ENCODE measurements at places on chromosomes 2 and 18.

DNA sequence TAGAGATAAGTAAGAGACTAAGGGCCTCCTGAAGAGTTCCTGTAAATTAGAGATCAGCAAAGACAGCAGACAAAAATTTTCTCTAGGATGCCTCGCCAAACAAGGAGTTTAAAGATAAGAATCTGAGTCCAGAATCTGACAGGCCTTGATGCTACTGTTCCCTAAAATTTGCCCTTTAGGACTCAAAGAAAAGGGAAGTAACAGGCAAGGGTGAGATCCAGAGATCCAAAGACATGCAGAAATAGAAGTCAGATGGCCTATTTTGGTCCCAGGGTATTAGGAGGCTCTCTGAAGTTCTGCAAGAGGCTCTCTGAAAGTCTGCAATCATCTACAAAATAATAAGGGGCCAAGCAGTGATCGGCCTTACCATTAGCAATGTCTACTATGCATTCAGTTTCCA lies 33.0 kb downstream of the GALNT5 start:
- DNase-seq, result no peak

- no peak for DNase-seq
Measured at GRCh38 chr2:241640165-241640795, 2.8 kb downstream of the ATG4B start.

DNA sequence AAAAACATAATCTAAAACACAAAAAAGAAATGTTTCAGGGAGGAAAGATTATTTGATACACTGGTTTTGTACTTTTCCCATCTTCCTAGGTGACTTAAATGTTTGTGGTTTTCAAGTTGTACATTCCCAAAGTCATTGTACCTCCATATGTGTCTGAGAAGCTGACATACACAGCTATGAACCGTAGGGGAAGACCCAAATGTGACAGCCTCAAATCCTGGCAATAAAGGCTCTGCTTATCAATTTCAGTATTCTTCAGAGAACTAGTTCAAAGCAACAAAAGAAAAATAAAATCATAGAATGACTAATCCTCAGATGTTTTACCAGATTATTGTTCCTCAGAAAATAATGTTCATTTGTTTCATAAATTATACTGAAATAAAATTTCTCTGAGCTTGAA lies 2.5 kb downstream of the DYNC2LI1 start:
- no peak for DNase-seq

- no peak for DNase-seq
Measured at GRCh38 chr18:31586616-31587015, 5.1 kb upstream of the TTR start.

DNA sequence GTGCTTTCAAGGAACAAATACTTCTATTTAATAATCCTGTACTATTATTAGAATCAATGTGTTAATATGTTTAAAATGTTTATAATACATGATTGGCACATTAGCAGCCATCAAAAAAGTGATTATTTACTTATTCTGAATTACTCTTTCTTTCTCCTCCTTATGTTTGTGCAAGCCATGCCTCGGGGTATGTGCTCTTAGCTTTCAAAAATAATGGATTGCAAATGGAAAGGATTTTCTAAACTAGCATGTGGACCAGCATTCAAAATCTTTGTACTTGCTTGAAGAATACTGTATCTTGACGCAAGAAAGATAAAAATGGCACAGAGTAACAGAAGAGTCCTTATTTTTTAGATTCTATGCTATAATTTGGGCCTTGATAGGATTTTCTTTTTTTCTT lies 156.5 kb downstream of the CDH7 start:
- no peak for DNase-seq

DNA sequence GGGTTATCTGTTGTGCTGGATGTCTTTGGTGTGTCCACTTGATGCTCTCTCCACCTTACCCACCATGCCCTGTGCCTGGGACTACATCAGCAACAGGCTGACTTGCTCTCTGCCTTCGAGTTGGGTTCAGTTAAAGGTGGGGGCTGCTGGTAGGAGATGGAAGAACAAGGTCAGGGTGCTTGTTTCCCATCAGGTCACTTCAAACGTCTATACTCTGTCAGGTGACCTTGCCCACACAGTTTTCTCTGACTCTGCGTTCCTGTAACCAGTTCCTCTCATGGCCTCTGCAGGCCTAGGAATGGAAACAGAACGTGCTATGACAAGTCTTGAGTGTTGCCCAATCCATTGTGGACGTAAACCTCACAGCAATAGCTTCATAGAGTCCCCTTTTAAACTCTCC lies 38.4 kb upstream of the PAPOLG start:
- DNase-seq, result no peak

- no peak for DNase-seq
Measured at GRCh38 chr18:12703096-12703567, 290 bp downstream of the PSMG2 start.

All from activated T-cell treated with anti-CD3 and anti-CD28 coated beads for 4 hours (primary cell).